Omental fat pad (tissue), 4 donors: ENCODE measurements at places on chromosomes 16 and 17. TPM values are rescaled to one million over a fixed set of nuclear protein-coding genes. Genes with fewer than 3 reads are reported as not detected.

Gene EXOSC6
- total RNA-seq: 17.5 TPM

Gene MYO15B
- total RNA-seq: 64.1 TPM

Gene MEFV
- 25.4 TPM for total RNA-seq

Gene DPEP3
- not detected for total RNA-seq

Gene HS3ST3B1
- total RNA-seq: 4.4 TPM

GRCh38 chr17:68356520-68356919 is 65.2 kb downstream of the ARSG start:
- DNase-seq: no peak

- DNase-seq: no peak
Observed at GRCh38 chr17:50794361-50794760, 27.0 kb upstream of the ANKRD40CL start.

- no peak for DNase-seq
Observed at GRCh38 chr17:10208604-10209193, 10.3 kb upstream of the GAS7 start.

- no peak for DNase-seq
Observed at GRCh38 chr16:66581246-66581952, 2.1 kb downstream of the CMTM2 start.

GRCh38 chr16:8458481-8459046 is 131.7 kb downstream of the TMEM114 start:
- no peak for DNase-seq

- no peak for DNase-seq
Observed at GRCh38 chr17:64164596-64165285, 34.8 kb upstream of the ERN1 start.

DNA sequence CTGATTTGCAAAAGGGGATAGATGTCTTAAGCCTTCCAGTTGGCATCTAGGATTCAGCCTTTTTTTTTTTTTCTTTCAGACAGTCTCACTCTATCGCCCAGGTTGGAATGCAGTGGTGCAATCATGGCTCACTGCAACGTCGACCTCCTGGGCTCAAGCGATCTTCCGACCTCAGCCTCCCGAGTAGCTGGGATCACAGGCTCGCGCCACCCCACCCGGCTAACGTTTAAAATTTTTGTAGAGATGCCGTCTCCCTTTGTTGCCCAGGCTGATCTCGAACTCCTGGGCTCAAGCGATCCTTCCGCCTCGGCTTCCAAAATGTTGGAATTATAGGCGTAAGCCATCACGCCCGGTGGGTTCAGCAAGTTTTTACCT is 571 bp upstream of the CCP110 start:
- DNase-seq: no peak
